Right renal cortex interstitium (tissue), 3 donors: ENCODE measurements at places on chromosomes 5 and 9.
A peak's percentile ranks its signal among the peaks of the same experiment; 100 is the strongest.

DNA sequence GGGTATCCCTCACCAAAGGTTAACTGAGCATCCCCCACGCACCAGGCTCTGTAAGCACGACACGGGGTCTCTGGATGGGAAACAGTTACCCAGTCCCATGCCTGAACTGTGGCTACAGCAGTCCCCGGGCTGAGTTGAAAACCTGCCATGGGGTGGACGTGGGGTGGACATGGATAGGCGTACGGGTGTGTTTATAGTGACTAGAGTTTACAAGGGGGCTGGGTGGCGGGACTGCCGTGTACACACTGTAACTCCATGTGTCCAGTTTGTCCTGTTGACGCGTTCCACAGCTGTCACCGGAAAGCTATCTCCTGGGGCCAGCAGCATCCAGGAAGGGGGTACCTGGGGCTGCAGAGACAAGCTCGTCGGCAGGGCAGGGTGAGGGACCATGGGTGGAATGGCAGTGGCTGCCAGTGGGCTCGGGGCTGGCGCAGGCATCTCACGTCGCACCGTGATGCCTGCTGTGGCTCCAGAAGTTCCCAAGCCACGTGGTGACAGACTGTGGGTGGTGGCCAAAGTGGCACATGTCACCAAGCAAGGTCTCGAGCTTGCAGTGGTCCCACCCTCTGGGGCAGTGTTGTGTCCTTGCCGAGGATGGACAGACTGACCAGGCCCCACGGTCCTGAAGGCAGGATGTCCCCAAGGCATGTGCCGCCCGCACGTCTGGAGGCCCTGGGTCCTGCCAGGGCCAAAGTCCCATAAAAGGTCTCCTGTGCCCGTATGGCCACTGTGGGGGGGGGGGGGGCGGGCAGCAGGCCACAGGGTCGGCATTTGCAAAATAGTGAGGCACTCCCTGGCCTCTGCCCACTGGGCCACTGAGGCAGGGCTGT is 29.3 kb upstream of the RNF130 start:
- DNase-seq = no peak

- DNase-seq = no peak
These were observed 61.3 kb downstream of the KCNIP1 start for GRCh38 chr5:170565072-170565471.

- no peak for DNase-seq
These were observed 1.4 kb upstream of the IPPK start for GRCh38 chr9:92671323-92671722.

DNA sequence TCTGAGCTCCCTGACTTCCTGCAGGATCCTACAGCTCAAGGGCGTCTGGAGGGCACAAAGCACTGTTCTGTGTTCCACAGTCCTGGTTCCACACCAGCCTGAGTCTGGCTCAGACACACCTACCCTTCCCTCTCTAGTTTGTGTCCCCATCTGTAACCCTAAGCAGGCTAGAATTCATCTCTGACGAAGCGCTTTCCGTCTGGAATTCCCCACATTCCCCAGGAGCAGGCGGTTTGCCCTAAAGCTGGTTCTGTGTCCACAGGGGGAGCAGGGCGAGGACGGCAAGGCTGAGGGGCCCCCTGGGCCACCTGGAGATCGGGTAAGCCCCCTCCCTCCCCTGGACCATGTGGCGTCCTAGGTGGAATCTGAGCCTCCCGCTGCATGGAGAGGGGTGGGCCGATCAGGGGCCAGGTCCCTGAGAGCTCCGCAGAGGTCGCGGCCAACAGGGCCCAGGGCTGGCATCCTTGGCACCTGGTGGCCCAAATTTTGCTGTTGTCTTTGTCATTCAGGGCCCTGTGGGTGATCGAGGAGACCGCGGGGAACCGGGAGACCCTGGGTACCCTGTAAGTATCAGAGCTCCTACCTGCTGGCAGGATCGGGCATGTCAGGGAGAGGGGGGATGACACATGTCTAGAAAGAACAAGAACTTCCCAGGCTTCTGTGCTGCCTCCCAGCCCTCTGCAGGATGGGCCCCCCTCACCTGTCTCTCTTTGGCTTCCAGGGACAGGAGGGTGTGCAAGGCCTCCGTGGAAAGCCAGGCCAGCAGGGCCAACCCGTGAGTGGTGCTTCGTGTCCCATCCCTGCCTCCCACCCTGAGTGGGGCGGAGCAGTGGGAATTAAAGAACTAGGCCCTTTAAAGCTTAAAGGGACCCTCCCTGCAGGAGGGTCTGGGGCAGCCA is 34.5 kb upstream of the ORM1 start:
- no peak for DNase-seq

GRCh38 chr5:35618304-35618636 is 607 bp downstream of the SPEF2 start:
- DNase-seq = peak; percentile 4

- DNase-seq = no peak
These were observed 34.0 kb downstream of the RXRA start for GRCh38 chr9:134360180-134360759.

- DNase-seq = no peak
These were observed 206.0 kb upstream of the DMRTA1 start for GRCh38 chr9:22240619-22241018.
